Activated gamma-delta T cell treated with Interleukin-2 at 50 U/mL for 16 hours (primary cell): ENCODE measurements at places on chromosomes 1 and 21.

DNA sequence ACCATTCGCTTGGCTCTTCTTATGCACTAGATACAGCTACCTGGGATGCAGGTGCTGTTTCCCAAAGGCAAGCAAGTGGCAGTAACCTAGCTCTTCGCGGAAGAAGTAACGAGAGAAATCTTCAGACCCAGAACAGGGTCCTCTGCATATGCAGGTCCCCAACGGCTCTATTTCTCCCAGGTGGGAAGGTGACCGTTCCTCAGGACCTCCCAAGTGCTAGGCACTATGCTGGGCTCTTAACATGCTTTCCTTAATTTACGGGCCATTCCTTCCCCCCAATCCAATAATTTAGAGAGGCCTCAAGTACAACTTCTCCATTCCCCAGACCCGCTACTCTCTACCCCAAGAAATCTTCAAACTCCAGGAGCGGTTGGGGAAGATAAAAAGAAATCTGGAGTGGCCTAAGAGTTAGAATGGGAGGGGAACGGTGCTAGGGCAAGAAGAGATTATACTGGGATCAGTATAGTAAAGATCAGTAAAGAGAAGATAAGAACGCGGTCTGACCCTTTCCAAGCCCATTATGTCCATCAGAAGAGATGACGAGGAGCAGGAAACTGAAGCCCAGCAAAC, 410 bp downstream of the TXNDC12 start:
- no peak for DNase-seq

DNA sequence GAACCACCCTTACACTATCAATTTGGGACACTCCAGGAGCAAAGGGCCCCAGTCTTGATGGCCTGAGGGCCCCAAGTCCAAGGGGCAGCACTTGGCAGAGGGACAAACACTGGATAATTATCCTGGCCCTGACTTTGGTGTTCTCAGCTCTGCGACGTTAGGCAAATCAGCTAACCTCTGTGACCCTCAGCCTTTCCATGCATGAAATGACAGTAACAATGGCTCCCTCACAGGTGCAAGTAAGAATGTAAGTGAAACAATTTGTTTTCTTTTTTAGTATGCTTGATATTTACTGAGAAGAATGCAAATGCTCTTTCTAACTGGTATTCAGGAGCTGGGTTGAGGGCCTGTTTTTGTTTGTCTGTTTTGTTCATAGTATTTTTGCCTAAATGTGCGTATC, 61.6 kb upstream of the PRDX6 start:
- DNase-seq: no peak

GRCh38 chr1:246113555-246114095, 393.5 kb downstream of the SMYD3 start:
- no peak for DNase-seq

- no peak for DNase-seq
Measured at GRCh38 chr21:32282992-32283391, 4.1 kb upstream of the MIS18A start.

- DNase-seq: no peak
Measured at GRCh38 chr1:85198864-85199263, 2.0 kb downstream of the SYDE2 start.

GRCh38 chr1:202644219-202645096, 65.8 kb downstream of the SYT2 start:
- DNase-seq: no peak

DNA sequence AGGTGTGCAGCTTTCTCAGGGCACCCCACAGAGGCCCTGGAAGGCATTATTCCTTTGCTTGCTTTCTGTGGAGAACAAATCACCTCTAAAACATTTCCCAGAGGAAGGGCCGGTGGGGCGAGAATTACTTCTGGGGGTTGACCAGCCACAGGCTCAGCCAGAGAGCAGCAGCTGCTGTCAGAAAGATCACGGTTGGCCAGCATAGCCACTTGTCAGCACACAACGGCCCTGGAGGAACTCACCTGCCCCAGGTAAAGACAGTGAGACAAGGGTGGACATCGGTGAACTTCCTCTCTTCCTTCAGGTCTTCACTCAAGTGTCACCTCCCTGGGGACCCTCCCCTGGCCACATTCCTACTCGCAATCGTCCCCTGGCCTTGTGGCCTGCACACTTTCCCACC, 69.5 kb upstream of the CLDN14 start:
- no peak for DNase-seq

GRCh38 chr1:55824251-55824640, 609.1 kb upstream of the USP24 start:
- no peak for DNase-seq

- DNase-seq: no peak
Measured at GRCh38 chr1:233490488-233490887, 123.4 kb upstream of the KCNK1 start.
